ENCODE measurements at places on chromosomes 5 and 9.

DNA sequence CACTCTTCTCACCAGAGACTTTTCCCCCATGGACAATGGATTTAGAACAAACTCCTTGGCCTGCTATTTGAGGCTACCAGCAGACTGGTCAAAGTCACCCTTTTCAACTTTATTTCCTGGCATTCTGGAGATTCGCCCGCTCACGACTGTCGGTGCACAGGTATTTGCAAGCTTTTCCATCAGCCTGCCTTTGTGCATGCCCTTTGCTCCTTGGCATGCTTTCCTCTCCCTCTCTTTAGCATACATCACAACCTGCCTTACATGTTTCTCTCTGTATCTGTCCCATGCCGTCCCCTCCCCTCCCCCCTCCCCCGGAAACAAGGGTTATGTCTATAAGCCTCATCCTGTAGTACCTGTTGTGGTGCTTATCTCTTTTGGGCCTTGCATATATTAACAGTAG, 257.1 kb downstream of the AOPEP start:
- no peak for DNase-seq

GRCh38 chr5:4893063-4893744, 246.9 kb upstream of the ADAMTS16 start:
- DNase-seq = no peak

- no peak for DNase-seq
Measured at GRCh38 chr9:131530546-131530919, 530 bp downstream of the UCK1 start.

DNA sequence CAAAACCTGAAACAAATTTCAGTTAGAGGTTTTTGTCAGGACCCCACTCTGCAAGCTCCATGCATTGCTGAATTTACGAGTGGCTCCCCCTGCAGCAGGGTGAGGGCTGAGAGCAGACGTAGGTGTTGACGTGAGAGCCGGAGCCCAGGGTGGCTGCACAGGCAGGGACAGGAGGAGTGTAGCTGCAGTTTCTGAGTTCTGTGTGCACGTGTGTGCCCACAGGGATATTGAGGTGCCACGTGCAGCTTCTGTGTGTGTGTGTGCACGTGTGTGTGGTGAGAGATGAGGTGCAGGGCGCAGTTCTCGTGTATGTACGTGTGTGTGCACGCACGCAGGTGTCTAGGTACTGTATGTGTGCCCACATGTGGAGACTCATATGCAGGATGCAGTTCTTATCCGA, 14.6 kb downstream of the PLEKHG4B start:
- no peak for DNase-seq

DNA sequence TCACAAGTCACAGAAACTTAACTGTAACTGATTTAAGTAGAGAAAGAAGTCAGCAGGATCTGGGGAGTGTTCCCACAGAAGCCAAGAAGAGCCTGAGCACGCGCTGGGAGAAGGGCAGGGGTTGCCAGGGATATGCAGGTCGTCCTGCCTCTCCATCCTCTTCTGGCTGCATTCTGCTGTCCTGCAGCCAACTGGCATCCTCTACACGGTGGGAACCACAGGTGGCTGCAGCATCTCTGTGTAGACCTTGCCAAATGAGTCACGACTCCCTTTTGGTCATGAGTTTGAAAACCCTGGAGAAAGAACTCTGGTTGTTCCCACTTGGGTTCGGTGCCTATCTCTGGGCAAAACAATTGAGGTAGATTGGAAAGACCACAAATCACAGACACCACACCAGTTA, 38.4 kb upstream of the PCA3 start:
- no peak for DNase-seq

DNA sequence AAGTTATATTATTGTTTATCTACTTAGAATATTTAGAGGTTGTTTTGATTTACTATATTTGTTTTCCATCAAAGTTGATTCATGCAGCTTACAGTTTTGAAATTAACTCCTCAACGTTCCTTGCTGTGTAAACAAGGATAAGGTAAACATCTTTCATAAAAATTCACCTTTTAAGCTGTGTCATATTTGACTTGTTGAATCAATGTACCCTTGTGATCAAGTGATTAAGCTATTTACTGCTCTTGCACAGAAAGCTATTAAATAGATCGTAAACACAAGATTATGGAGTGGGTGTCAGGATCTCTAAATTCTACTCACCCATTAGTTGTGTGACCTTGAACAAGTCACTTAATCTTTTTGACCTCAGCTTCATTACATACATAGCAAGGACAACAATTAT, 2054.0 kb upstream of the NUDT12 start:
- DNase-seq = no peak

DNA sequence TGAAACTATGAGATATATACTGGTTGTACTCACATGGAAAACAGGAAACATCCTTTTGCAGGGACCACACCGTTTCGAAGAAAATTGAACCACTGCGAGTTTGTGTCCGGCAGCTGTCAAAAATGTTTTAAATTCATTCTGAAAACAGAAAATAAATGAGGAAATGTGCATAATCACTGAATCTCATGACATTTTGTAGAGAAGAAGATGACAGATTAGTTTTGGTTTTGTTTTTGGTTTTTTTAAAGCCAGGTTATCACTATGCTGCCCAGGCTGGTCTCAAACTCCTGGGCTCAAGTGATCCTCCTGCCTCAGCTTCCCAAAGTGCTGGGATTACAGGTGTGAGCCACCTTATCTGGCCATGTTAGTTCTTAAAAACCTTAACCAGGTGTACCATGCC, 3.5 kb downstream of the TXNDC8 start:
- no peak for DNase-seq

DNA sequence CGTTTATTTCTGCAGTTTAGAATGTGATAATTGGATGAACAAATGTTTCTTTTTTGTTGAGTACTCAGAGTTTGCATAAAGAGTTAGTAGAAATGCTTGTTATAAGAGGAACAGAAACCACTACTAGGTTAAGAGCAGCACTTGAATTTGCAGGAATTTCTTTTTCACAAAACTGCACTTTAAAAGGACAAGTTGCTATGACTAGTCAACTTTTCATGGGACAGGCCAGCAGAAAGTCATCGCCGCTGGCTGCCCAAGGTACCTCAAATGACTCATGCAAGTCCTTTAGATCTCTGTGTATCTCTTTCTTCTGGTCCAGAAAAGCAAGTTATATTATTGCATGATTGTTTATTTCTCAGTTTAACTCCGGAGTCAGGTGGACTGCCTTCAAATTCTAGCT, 97.3 kb upstream of the HMHB1 start:
- no peak for DNase-seq

DNA sequence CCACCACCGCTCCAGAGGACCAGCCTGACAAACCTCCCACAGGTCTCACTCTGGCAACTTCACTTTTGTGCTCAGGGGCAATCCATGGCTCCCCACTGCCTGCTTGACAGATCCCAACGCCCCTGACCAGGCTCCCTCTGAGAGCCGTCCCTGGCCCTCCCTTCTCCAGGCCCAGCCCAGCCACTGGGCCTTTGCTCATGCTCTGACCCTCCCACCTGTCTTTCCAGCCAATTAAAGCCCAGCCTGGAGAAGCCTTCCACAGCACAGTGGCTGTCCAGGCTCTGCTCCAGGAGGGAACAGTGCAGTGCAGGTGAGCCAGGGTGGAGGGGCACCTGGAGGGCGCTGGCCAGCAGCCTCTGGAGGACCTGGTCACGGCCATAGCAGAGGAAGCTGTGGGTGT, 3.3 kb downstream of the ENTPD2 start:
- DNase-seq = no peak

- DNase-seq = no peak
Measured at GRCh38 chr5:67511911-67512310, 315.3 kb upstream of the CD180 start.

DNA sequence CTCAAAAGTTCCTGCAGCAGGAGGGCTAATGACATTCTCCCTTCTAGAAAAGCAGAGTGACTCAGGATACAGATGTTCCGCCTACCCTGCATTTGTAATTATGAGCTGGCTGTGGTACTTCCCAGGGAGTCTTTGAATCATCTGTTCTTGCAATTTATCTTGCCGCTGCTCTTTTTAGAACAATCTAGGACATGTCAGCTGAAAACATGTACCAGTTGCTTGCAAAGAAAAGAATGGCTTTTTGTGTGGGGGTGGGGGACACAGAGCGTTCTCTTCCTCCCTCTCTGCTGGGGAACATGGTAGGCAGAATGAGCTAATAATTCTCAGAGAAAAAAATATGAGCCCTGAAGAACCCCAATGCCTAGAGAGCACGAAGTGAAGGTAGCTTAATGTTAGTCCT, 51.7 kb upstream of the TUT7 start:
- no peak for DNase-seq

DNA sequence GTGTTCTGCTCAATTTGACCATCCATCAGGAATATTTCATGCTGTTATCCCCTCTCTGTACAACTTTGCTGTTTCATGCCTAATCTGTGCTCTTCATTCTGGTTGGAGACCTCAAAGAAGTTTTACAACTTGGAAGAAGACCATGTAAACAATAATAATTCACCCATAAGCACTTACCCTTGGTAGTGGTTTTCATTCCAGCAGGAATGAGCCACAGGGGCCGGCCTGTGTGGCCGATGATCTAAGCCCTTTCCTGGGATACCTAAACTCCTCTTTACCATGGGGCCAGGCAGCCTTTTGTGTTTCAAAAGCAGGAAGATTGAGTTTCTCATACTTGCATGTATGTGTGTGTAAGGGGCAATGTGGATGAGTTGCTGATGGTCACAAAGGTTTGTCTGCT, 165.0 kb downstream of the FGF1 start:
- DNase-seq = no peak

DNA sequence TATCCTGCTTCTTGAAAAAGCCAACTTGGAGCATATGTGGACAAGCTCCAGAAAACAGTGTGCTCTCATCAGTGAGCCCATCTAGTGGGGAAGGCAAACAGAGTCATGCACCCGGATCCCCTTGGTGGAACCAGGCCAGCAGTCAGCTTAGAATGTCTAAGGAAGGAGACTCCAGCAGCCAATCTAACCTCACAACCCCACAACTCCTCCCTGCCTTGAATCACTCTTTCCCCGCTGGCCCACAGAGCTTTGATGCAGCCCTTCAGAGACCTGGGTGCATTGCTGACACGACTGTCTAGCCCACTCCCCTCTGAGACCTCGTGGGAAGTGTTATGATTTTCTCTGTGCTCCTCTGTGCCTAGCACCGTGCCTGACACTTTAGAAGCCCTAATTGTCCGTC, 623.7 kb downstream of the BNC2 start:
- DNase-seq = no peak

DNA sequence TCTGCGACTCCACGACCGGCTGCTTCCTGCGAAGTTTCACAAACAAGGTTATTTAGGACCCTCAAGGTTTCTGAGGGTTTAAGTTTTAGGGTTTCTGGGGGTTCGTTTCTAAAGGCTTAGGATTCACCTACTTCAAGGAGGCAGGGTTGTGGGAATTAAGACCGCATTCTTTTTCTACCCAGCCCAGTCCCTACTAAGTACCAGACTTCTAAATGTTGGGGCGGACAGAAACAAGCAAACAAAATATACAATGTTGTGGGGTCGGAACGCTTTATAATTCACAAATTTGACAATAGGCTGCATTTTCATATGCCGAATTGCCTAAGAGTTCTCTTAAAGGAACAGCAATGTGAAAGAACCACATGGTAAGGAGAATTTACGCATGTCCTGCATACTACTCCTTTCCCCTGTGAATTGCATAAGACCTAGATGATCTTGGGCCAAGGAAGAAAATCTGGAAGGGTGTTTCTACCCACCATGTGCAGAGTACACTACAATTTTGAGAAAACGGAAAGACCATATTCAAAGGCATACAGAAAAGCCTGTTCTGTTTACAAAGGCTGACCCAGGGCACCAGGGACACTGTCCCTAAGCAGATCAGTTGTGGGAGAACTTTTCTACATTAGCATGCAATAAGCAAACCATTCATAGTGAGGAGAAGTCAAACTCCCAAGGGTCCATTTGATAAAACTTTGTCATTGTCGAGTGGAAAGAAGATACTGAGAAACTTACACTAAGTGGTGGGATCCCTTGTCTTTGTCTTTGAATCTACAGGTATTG, 457.3 kb downstream of the RAB3C start:
- DNase-seq = no peak

- DNase-seq = no peak
Measured at GRCh38 chr9:108322326-108323098, 533.3 kb downstream of the ACTL7B start.

GRCh38 chr5:73199671-73200070, 26.7 kb downstream of the TMEM174 start:
- DNase-seq = no peak

DNA sequence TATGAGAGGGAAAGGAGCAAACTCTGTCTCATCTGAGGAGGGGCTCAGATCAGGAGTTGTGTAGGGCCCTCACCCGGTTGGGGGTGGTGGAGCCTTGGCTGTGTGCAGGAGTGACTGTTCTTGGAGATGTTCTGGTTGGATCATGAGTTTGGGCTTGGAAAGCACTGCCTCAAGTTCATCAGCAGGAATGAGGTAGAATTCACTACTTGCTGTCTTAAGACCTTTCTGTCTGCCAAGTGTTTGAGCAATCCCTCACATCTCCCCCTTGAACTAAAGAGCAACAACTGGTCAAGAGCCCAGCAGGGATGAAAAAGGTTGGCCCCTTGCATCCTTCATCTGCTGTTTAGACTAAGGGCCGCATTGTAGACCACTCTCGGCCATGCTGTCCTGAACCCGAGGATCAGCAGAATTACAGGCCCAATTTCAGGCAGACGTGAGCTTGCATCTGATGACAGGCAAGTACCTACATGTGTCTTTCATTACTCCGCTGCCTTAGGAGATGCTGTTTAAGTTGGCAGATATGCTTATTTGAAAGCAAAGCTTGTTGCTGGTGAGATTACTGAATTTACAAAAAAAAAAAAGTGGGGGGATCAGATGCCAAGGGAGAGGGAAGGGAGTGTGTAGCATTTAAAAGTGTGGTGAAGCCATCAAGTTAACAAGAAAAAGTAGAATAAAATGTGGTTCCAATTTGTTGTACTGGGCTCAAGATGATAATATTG, 36.4 kb downstream of the PIK3R1 start:
- DNase-seq = no peak

- DNase-seq = no peak
Measured at GRCh38 chr5:115735108-115735998, 81.1 kb downstream of the CDO1 start.

- DNase-seq = no peak
Measured at GRCh38 chr5:168174376-168174775, 117.1 kb upstream of the WWC1 start.

DNA sequence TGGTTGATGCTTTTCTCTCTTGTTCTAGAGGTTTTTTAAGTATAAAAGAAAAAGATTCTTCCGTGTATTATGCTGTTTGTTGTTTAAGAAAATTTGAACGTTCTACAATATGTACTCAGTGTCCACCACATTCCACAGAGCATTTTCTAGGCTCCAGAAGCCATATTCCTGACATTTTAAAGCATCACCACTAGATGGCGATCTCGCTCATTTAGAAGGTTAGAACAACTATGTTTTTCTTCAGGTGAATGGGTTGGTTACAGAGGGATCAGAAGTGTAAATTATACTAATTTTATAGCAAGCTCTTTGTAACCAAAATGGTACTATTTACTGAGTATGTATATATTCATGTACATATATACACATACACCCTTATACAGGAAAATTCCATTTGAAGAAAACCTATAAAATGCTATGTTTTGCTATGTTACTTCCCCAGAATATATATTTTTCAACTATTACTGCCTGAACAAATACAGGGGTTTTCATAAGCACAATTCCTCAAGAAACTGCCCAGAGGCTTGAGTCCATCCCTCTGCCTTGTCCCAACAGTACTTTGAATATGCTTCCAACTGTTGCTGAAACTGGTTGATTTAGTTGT, 284.3 kb downstream of the CCDC171 start:
- no peak for DNase-seq

GRCh38 chr5:123350742-123351141, 72.5 kb downstream of the CEP120 start:
- no peak for DNase-seq

GRCh38 chr5:38469707-38470267, 86.7 kb downstream of the LIFR start:
- DNase-seq = no peak
